Stimulated activated naive CD8-positive, alpha-beta T cell treated with anti-CD3 and anti-CD28 coated beads, Interleukin-15, Interleukin-2, amounts not matched to agents 100 U/mL and 50 U/mL, for 24 hours (primary cell): ENCODE measurements at places on chromosomes 3 and 15.

DNA sequence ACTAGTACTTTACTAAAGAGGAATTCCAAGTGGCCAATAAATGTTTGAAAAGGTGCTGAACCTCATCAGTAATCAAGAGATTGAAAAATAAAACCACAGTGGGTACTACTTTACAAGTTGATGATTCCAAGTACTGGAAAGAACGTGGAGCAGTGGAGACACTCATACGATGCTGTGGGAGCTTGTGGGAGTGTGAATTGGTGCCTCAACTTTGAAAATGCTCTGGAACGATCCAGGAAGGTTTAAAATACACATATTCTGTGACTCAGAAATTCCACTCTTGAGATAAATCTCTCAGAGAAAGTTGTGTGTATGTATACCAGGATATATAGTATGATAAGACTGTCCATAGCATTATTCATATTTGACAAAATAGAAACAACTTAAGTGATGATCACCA, 9.3 kb downstream of the LRCH3 start:
- no peak for DNase-seq

DNA sequence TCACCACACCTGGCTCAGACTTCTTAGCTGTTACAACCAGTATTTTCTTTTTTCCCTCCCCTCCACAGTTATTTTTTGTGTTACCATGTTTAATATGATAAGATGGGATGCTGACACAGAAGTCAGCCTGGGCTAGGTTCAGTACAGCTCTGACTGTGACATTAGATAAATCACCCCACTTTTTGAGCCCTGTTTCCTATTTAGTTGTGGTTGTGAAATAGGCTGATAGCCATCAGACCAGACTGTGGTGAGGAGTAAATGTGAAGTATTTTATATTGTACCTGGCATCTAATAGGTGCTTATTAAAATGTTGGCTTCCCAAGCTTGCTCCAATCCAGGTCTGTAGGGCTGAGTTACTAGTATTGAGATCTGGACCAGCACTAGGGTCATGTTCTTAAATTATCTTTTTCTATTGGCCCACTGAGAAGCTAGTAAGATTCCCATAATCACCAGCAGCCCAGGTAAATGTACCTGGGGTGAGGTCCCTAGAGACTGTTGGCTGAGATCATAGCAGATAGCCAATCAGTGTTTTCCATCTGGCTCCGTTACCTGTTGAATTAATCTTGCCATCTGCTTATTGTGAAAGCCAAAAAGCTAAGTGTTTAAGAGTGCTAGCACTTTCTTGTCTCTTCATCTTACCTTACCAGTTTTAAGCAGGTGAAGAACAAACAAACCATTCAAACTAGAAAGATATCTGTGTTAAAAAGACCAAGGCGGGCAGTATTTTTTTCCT, 61.0 kb downstream of the CCK start:
- DNase-seq: no peak

GRCh38 chr3:171888466-171888865, 45.3 kb downstream of the TMEM212 start:
- DNase-seq: no peak

GRCh38 chr3:195697582-195698324, 23.0 kb upstream of the MUC20 start:
- no peak for DNase-seq

DNA sequence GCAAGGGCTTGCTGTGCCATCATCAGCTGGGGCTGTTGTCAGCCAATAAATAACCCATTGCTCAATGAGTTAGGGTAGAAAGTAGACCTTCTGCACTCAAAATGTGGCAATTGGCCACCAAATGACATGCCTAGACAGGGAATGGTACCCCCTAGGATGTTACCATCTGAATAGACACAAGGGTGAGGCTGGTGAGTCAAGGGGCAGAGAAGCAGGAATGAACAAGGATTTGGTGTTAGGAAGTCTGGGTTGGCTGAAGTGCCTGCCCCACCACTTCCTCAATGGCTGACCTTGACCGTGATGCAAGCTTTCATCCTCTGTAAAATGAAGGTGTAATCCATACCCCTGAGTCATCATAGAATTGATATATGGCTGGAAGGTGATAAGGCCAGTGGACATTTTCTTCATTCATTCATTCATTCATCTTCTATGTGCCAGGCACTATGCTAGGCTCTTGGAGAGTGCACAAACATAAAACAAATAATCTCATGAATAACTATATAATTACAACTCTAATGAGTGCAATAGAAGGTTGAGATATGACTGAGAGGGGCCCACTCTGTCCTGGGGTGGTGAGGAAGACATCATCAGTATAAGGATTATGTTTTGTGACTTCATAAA, 4.4 kb upstream of the CA12 start:
- no peak for DNase-seq

GRCh38 chr3:138113326-138113725, 2.1 kb downstream of the DZIP1L start:
- DNase-seq: no peak

DNA sequence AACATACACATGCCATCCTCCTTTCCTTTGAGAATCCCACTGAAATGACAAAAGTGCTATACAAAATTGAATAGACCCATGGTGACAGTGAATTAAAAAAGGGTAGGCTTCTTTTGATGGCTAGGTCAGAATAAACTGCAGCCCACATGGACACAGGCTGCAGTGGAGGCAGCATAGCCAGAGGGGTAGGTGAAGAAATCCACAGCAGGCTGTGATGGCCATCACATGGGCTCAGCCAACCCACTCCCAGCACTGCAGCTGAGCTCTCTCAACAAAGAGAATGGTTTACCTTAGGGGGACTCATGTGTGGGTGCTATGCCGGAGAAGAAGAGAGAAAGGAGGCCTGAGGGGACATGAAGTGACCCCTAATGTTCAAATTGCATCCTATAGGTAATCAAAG, 331.1 kb downstream of the CHST2 start:
- DNase-seq: no peak

DNA sequence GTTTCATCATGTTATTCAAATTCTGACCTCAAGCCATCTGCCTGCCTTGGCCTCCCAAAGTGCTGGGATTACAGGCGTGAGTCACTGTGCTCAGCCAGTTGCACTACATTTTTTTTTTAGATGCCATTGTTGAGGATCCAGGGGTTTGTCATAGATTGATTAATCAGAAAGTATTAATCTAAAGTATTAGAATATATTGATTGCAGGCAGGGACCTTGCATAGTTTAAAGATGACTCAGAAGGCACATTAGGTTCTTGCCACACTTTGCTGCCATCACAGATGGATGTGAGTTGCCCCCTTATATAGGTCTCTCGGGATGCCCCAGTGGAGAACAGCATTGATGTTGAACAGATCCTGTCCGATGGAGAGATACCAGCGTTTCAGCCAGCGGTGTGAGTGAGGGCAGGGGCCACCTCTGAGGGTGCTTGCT, 41.1 kb downstream of the IGF1R start:
- DNase-seq: no peak
